Stimulated activated CD4-positive, alpha-beta T cell treated with anti-CD3 and anti-CD28 coated beads, Interleukin-15, amount 100 ng/mL, for 48 hours (primary cell): ENCODE measurements at places on chromosomes 7 and 10.

DNA sequence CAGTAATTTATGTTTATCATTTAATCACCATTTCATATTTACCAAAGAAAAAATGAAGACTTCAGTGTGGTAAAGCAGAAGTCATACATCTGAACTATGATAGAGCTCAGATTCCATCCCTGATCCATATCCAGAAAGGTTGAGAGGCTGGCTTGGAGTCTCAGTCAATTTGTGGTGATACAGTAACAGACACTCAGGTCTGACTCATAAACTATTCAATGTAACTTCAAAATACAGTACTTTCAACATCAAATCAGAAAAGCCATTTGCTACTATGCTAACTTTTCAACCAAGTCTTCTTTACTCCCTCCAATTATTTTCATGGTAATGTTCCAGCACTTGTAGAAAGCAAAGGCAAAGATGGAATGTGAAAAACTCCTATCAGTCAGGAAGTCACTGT is 190.4 kb downstream of the HDAC9 start:
- no peak for DNase-seq

GRCh38 chr7:130141884-130142653 is 63.1 kb downstream of the TMEM209 start:
- no peak for DNase-seq

GRCh38 chr10:4181081-4181480 is 396.1 kb upstream of the KLF6 start:
- DNase-seq: no peak

GRCh38 chr7:25643770-25644394 is 415.6 kb upstream of the NPVF start:
- DNase-seq: no peak

DNA sequence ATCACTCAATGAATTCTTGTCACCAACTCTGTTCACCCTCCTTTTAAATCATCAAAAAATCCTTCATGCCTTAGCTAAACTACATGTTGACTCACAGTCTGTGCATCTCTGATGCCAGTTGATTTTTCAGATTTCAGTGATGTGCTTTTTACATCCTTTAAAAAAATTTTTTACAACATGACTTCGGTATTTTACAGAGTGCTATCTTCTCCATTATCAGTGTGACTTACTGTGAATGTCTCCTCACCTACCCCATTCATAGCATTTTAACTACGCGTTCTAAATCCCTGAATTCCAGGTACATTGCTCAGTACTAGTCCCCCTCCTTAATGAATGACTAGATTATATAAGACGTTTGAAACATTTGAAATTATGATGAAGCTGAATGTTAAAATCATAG is 98.7 kb downstream of the DNAH11 start:
- DNase-seq: no peak

- DNase-seq: no peak
Measured at GRCh38 chr10:117740088-117740487, 197.5 kb downstream of the EMX2 start.

GRCh38 chr10:30995081-30995770 is 36.4 kb downstream of the ZNF438 start:
- DNase-seq: no peak

- no peak for DNase-seq
Measured at GRCh38 chr7:159328096-159328495, 183.4 kb upstream of the VIPR2 start.

DNA sequence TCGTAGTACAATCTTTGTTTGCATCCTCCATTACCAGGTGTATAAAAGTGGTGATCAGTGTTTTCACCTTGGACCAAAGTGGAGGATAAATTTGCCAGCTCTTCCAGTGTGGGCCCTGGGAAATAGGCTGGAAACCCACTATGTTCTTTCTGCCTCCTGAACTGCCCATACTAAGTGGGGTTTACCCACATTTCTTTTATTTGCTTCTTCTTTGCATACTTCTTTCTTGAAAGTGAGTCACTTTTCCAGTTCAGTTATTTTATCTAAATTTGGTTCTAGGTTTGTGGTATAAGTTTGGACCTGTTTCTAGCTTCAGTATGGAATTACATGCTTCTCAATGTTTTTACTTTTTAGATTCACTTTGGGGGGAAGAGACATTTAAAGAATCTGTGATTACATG is 126.2 kb upstream of the ACBD5 start:
- DNase-seq: no peak

DNA sequence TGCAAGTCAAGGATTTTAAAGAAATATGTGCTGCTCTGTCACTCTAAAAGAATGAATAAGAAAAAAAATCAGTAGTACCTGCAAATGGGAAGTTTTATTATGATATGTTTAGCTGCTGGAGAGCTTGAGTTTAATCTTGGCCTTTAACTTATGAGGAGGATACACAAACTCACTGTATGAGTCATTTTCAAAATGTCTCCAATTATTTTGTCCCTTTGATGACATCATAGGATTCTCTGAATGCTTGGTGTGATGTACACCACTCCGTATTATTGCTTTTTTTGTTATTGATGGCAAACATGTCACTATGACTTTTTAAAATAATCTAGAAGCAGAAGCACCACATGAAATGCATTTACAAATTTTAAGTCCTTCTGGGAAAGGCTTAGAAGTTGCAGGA is 125.8 kb downstream of the RALA start:
- no peak for DNase-seq

DNA sequence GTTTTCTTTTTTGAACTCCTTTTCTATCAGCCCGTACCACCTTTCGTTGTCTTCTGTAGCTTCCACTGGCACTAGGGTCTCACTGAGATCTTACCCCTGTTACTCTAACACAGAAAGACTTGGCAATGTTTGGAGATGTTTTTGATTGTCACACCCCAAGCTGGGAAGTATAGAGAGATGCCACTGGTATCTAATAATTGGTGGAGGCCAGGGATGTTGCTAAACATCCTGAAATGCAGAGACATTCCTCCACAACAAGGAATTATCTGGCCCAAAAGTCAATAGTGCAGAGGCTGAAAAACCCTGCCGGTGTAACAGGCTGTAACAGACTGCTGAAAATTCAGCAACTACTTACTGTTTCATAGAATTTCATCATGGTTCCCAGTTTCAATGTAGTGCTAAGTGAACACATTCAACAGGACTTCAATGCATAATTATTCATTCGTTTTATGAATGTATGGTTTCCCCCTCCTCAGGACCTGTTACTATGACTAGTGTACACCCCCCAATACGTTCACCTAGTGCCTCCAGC is 115.9 kb downstream of the TRIM24 start:
- no peak for DNase-seq

GRCh38 chr10:77789861-77790260 is 136.7 kb downstream of the DLG5 start:
- DNase-seq: no peak

- no peak for DNase-seq
Measured at GRCh38 chr10:87552248-87552929, 47.7 kb downstream of the MINPP1 start.

DNA sequence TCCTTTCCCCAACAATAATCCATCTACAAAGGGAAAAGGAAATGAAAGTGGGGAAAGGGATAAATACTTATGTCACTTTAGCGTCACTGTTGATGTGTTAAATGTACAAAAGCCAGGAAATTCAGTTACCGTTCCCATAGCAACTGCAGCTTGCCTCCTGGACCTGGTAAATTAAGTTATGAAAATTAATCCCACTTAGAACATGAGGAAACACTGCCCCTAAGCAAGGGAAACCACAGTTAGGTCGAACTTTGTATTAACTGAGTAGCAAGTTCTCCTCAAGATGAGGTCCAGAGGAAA is 338.2 kb upstream of the AOAH start:
- no peak for DNase-seq

GRCh38 chr10:36324831-36325230 is 682.7 kb upstream of the FZD8 start:
- DNase-seq: no peak

- no peak for DNase-seq
Measured at GRCh38 chr10:130037169-130037661, 73.1 kb upstream of the EBF3 start.

- DNase-seq: no peak
Measured at GRCh38 chr7:139895141-139895829, 66.2 kb downstream of the TBXAS1 start.

GRCh38 chr7:28957064-28957750 is 923 bp downstream of the TRIL start:
- DNase-seq: no peak

DNA sequence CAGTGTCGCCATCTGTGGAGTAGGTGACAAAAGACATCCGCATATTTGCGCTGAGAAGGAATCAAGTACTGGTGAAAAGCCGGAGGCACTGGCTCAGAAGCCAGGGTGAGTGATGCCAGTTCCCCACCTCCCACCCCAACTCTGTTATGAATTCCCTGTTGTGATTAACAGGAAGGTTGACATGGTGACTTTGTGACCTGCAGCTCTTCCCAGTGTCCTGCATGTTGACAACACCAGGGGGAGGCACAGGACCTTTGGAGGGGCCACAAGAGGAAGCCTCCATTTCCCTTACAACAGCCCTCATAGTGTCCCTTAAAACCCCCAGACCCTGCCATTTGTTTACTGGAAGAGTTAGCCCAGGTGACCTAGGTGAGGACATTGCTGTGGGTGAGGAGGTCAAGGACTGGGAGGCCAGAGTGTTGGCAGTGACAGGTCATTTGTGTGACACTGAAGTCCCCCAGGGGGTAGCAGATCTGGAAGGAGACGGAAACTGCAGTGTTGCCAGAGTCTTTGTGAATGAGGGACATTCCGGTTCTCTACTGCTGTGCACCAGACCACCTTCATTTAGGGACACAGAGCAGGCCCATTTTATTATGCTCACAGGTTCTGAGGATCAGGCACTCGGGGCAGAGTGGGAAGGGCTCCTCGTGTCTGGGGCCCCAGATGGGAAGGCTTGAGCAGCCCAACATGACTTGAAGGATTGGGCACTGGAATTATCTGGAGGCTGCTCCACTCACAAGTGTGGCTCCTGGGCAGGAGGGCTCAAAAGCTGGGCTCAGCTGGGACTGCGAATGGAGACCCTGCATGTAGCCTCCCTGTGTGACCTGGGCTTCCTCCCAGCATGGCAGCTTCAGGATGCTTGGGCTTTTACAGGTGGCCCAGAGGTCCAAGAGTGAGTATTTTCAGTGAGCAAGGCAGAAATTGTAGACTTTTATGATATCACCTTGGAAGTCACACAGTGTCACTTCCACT is 13.0 kb upstream of the ANTXRL start:
- no peak for DNase-seq

DNA sequence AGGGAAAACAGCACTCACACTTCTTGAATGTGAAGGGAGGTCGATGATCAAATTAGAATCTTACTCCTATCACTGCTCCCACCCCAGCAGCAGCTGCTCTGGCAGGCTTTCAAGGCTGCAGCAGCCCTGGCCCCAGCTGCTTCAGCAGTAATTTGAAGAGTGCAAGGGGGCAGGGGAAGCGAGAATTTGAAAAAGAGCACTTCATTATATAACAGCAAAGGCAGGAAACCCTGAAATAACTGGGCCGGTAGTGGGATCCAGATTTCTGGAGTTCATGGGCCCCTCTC is 44.9 kb downstream of the MYPN start:
- DNase-seq: no peak

DNA sequence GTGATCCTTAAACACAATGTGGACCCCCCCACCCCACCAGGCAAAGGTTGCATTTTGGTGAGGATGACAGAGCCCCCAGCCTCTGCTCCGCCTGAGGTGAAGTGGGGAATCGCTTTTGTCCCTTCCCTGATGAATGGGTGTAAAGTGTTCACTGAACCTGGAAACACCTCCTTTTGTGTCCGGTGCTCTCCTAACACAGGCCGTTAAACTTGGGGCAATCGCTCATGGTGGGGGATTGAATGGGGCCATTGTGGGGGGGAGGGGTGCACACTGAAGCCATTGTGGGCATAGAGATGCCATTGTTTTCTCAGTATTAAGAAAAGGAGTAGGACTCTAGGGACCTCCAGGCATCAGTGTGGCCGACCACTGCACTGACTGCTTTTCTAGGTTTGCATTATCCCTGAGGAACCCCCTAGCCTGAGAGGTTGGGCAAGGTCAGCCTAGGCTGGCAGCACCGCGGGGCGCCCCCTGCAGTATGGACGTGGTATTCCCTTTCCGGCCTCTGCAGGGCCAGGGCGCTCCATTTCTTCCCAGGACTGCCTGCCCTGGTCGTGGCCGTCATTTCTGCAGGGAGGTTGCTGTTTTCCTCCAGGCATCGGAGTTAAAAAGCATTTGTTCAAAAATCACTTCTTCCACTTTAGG is 158.3 kb downstream of the TCF7L2 start:
- no peak for DNase-seq

DNA sequence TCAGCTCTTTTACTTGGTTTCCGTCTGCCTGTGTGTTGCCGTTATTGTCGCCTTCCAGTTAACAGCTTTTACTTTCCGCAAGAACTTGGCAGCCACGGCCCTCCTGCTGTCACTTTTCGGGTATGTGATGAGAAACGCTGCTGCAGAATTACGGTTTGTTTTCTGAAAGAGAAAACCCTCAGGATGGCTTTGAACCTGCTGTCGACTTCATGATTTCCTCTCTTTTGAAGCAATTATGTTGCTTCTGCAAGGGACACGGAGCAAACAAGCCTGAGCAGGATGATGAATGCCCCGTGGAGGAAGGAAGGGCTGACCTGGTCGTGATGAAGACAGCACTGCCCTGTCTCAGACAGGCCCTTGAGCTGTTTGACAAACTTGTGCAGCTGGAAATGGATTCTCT is 339.8 kb downstream of the ABCA13 start:
- DNase-seq: no peak

- no peak for DNase-seq
Measured at GRCh38 chr7:92025260-92025659, 84.6 kb downstream of the AKAP9 start.

DNA sequence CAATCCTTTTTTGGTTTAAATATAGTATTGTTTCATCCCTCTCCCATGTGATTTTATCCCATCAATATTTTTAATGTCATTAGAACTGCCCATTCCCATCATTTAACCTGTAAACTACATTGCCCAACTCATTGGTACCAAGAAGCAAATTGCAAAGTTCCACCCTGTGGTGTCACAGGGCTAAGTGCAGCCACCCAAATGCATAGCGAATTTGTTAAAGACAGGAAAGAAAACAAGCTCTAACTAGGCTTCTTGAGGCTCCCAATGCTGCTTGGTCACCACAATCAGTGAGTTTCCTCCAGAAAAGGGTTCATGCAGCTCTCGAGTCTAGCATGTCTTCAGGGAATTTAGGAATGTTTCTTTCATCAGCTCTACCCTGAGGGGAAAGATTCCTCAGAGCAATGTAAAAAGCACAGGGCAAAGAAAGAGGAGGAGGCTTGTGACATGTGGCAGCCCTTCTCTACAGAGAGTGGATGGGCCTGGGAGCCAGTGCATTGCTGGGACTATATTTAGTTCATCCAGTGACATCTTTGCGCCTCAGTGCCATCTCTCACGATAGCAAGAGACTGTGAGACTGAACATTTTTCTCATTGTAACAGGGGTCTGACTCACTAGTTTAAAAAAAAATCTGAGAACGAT is 58.1 kb downstream of the CAV1 start:
- DNase-seq: no peak

DNA sequence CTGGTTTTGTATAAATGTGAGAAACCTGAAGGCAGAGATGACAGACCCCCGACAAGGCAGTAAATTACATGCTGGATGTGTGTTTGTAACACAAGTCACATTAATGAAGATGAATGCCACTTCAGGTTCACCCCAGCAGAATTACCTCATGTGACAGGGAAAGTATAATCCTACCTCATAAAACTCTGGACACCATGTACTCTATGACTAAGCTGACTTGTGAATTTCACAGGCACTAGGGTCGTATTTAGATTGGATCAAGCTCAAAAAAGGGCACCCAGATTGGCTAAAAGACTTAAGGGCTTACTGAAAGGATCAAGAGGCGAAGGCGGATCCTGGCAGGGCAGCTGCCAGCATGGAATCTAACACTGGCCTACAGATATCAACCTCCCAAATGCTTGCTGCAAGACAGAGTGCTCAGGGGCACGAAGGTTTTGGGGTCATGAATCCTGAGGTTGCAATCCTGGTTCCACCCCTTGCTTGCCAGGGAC is 161.4 kb downstream of the PIP4K2A start:
- no peak for DNase-seq
